ENCODE measurements at places on chromosomes 7 and 10.

DNA sequence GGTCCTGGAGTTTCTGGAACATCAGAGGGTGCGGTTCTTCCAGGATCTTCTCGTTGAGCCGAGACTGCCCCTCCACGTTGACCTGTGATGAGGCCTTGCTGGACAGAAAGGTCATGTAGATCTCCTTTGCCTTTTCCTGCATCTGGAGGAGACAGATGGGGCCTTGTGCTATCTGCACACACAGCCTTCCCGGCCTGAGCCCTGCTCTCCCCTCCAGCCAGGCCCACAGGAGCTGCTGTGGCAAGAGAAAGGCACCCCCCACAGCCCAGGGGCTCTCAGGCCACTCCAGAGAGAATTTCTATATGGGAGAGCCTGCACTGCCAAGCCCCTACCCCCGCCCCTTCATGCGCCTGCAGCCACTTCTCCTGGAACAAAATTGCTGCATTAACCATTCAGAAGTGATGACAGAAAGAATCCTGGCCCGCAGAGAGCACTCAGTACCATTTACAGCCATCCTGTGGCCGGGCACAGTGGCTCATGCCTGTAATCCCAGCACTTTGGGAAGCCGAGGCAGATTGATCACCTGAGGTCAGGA is 26.9 kb downstream of the RGS10 start:
- no peak for DNase-seq

GRCh38 chr10:97648562-97649404 is 8.3 kb downstream of the PI4K2A start:
- peak; percentile 2 for DNase-seq

- DNase-seq: no peak
These were observed 9.2 kb upstream of the FGFR2 start for GRCh38 chr10:121607310-121608055.

DNA sequence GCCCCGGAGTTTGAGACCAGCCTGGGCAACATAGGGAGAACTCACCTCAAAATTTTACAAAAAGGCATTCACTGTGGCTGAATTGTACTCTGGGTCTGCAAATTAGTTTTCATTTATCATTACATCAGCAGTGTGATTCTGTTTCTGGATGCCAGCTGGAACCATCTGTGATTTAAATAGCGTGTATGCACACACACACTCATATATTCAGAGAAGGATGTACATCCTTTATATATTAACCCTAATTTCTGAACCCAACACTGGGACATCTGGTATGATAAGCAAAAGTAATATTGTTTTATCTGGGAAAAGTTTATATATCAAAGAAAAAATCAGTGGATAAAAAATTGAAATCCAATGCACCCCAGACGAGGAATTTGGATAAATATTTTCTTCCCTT is 33.8 kb upstream of the LYZL1 start:
- DNase-seq: no peak

DNA sequence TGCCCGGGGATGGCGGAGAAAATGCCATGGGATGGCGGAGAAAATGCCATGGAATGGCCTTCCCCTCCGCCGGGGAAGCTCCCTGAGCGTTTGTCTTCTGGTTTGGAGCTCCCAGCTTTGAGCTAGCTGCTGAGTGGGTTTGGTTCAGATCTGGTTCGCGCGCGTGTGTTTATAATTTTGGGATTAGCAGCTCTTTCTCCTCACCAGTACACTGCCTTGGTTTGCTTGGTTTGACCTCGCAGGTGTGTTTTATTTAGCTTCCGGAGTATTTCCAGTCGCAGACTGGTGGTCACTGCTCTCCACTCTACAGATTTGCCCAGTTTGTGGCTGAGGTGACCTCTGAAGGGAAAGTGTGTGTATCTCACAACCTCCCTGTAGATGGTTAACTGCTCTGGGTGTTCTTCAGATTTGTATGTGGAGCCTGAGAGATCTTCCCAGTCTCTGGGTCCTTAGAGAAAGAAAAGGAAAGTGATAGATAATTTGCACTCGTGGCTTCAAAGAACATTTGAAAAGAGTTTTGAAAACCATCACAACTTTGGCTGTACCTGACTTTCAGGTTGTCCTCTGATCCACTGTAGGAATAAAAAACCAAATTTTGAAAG is 597 bp downstream of the ZNF277 start:
- DNase-seq: no peak

DNA sequence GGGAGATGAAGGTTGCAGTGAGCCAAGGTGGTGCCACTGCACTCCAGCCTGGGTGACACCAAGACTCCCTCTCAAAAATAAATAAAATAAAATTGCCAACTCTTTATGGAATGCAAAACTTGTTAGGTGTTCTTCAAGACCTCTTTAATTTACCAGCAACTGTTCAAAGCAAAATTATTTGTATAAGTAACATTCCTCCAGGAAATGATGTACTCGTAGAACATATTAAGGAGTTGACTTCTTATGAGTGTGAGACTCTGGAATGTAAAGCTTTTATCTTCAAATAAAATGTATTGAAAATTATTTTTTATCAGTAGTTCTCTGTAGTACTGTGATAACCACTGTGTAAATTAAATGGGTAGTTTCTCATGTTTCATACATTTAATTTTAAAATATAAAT is 94.4 kb downstream of the CYP51A1 start:
- DNase-seq: no peak

GRCh38 chr10:84075226-84076046 is 63.9 kb upstream of the GHITM start:
- DNase-seq: no peak

GRCh38 chr10:30988831-30989435 is 42.7 kb downstream of the ZNF438 start:
- DNase-seq: no peak

DNA sequence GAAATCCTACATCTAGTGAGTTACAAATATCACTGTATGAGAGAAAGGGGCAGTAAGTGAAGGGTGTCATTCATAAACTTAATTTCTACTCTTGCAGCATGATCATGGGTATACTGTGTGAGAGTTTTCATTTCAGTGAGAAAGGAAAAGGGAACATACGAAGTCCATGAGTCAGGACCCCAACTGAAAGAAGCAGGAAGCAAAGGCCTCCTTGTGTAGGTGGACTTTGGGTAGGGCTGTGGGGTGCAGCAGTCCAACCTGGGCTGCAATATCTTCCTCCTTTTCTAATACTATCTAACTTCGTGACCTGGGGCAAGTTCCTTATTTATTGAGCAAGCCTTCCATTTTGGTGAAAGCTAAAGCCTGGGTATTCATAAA is 248.2 kb upstream of the TCF7L2 start:
- no peak for DNase-seq

GRCh38 chr7:141055146-141055545 is 18.7 kb upstream of the TMEM178B start:
- no peak for DNase-seq

- no peak for DNase-seq
These were observed 69.7 kb upstream of the SYPL1 start for GRCh38 chr7:106181658-106182265.

DNA sequence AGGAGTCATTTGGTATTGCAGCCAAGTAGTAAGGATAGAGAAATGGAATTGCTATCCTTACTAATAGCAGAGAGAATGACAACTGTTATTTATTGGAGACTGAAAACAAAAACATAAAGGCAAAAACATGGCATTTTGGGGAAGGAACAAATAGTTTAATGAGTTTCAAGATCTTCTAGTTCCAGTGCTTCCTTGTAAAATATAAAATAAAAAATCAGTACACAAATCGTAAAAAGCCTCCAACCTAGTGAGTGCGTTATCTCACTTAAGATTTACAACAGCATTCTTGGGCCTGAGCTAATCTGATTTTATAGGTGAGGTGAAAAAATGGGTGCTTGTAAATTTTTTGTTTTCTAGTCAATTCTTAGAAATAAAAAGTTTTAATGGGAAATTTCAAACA is 3.3 kb downstream of the RBM33 start:
- DNase-seq: no peak

DNA sequence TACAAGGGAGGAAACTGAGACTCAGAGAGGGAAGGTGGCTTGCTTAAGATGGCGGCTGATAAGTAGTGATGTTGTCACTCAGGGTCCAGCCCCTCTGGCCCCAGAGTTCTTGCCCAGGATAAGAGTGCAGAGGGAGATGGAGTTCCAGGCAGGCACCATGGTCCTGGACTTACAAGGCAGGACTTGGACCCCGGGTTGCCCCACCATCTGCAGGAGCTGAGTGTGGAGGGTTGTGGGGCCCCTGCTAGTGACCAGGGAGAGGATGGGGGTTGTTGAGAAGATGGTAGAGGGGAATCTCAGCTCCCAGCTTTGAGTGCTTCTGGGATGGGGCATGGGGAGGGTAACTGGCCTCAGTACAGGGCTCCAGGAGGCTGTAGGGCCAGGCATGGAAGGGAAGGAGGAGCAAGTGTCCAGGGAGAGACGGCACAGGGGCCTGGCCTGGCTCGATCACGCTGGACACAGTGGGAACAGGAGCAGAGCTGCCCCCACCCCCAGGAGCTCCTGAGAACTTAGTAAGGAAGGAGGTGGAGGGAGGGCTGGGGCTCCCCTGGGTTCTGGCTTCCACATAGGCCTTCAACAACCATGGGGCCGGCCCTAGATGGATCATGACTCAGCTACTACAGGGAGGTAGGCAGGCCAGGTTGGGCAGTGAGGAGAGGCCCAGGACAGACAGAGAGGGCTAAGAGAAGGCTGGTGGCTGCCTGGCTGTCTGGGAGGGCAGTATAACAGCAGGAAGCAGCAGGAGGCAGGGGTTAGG is 28.2 kb downstream of the PPIF start:
- no peak for DNase-seq

DNA sequence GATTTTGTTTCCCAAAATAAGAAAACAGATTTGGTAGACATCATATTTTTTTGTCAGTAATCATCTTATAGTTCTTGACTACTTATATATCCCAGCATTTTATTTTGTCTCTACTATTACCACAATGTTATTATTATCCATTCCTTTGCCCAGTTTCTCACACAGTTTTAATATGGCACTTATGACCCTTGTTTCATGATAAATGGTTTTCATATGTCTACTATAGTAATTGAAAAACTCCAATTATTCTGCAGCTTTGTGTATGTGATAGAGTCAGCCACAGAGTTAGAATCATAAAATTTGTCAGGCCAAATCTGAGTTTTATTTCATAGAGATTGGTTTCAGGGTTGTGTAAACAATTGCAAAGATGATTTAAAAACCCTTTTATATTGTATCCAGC is 203.9 kb downstream of the MALRD1 start:
- DNase-seq: no peak

DNA sequence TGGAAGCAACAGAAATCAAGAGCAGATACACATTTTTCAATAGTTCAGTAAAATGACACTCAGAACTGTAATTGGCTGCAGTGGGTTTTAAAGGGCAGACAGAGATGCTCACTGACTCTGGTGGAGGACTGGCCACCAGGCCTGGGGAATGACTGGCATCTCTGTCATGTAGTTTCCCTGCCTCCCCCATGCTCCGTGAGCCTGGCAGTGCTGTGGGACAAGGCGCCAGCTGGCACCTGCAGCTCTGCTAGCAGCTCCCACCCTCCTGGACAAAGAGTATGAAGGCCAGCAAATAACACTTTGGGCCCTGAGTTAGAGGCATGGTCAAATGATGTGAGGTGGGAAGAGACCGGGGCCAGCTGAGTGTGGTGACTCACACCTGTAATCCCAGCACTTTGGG is 15.0 kb downstream of the TSPAN33 start:
- DNase-seq: no peak

- no peak for DNase-seq
These were observed 40.6 kb upstream of the ZMYND11 start for GRCh38 chr10:94613-95012.

- DNase-seq: no peak
These were observed 249.9 kb upstream of the PLXNA4 start for GRCh38 chr7:132825932-132826835.

- no peak for DNase-seq
These were observed 3.2 kb downstream of the ITPRIP start for GRCh38 chr10:104334965-104335650.

GRCh38 chr10:92082583-92083280 is 159.2 kb downstream of the BTAF1 start:
- no peak for DNase-seq

GRCh38 chr7:119900996-119901672 is 371.8 kb upstream of the KCND2 start:
- DNase-seq: no peak

- no peak for DNase-seq
These were observed 220.6 kb upstream of the RHOBTB1 start for GRCh38 chr10:61164458-61165160.

GRCh38 chr7:91235211-91235832 is 28.9 kb upstream of the FZD1 start:
- no peak for DNase-seq

DNA sequence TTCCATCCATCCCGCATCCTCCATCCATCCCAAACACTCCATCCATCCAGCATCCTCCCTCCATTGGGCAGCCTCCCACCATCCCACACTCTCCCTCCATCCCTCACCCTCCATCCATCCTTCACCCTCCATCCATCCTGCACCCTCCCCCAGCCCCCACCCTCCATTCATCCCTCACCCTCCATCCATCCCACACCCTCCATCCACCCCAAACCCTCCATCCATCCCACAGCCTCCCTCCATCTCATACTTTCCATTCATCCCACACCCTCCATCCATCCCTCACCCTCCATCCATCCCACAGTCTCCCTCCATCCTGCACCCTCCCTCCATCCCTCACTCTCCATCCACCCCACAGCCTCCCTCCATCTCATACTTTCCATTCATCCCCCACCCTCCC is 60.4 kb downstream of the FOXI2 start:
- DNase-seq: no peak

DNA sequence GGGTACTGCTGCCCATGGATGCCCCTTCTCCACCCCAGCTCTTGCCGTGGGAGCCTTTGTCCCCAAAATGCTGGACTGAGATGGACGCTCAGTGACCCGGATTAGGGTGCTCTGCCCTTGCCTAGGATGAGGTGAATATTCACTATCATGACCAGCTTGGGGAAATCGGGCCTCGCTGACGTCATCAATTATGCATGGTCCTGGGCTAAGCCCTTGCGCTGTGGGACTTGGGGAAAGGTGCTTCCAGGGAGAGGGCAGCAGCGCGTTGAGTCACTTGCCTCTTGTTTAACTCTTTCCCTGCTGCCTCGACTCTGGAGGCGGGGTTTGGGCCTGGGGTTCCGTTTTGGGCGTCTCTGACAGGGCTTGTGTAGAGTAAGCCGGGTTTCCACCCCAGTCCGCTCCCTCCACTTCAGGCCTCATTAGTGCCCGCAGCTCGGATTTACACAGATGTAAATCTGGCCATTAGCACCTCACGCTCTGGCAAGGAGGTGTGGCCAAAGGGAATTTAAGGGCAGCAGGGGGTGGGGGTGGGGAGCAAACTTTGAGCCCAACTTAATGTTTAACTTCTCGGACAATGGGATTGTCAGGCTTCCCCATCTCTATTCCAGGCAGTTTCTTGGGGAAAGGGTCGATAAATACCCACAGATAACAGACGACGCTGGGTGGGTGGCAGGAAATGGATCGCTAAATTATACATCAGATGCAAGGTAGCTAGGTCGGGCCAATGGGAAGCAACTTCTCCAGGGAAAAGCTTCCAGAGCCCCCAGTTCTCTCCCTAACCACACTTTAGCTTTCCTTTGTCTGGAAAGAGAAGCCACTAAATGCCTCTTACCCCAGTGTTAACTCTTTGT is 51.3 kb upstream of the TCF7L2 start:
- DNase-seq: no peak

GRCh38 chr10:100615241-100615640 is 79.5 kb downstream of the HIF1AN start:
- no peak for DNase-seq

- DNase-seq: no peak
These were observed 84.4 kb downstream of the ZRANB1 start for GRCh38 chr10:125026036-125026931.
